Naive thymus-derived CD4-positive, alpha-beta T cell (primary cell): ENCODE measurements at places on chromosomes 16 and 17.

DNA sequence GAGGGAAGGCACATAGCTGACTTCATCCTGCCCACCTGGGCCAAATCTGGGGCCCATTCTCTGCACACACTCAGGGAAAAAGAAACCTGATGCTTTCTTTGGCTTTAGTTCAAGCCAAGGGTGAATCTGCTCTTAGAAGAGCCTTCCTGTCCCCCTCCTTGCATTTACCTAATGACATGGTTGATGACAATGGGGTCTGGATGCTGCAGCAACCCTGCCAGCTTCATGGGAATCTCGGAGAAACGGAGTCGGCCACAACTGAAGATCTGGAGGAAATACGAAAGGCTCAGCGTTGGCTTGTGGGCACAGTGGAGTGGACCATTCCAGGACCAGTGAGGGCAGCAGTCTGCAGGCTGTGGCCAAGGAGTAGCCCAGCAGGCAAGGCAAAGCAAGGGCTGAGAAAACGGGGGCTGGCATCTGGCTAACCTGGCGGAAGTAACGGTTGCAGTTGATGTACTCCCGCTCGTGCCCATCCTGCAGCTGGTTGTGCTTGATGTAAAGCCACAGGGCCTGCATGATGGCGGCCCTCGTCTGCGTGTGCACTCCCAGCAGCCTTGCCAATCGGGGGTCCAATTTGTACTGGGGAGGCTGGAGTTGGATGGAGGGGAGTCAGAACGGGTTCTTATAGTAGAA is 6.4 kb upstream of the FTSJ3 start:
- DNase-seq: no peak

- DNase-seq: no peak
Measured at GRCh38 chr17:40366861-40367518, 2.5 kb upstream of the GJD3 start.

DNA sequence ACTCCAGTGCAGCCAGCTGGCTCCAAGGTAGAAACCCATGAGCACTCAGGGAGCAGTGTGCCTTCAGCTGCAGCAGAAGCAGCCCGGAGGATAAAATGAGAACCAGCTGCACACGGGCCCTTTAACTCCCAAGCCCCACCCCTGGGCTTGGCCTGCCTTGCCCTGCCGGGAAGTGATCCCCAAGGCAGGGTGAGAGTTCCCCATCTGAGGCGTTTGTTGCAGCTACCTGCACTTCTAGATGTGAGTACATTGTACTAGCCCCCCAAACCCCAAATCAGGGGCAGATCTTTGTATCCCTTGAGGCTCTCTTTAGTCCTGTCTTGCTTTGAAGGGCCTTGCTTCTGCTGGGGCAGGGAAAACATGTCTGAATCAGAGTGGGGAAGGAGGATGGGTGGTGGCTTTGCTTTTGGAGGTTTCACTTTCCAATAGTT is at the start of gene MVP:
Gene MVP, plus strand, starts transcription at position 192 of the 431 bp plus-strand sequence. CDS start 10,088 bp downstream, outside the sequence.
- peak; percentile 33 for DNase-seq

- no peak for DNase-seq
Measured at GRCh38 chr16:87648236-87648635, 45.9 kb downstream of the JPH3 start.

- no peak for DNase-seq
Measured at GRCh38 chr17:4014148-4014927, 50.1 kb upstream of the ATP2A3 start.

DNA sequence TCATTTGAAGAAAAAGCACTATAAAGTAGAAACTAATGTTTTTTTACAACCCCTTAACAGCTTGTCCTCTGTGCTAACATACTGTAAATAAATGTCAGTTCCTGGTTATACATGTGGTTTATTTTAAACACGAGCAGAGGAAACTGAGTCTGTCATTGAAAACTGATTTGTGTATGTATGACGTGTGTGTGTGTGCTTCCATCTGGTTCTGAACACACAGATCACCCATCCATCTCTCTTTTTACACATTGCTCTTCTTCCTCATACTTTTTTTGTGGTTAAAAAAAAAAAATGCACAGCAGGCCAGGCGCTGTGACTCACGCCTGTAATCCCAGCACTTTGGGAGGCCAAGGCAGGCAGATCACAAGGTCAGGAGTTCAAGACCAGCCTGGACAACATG is 49.5 kb downstream of the ZNF423 start:
- no peak for DNase-seq

DNA sequence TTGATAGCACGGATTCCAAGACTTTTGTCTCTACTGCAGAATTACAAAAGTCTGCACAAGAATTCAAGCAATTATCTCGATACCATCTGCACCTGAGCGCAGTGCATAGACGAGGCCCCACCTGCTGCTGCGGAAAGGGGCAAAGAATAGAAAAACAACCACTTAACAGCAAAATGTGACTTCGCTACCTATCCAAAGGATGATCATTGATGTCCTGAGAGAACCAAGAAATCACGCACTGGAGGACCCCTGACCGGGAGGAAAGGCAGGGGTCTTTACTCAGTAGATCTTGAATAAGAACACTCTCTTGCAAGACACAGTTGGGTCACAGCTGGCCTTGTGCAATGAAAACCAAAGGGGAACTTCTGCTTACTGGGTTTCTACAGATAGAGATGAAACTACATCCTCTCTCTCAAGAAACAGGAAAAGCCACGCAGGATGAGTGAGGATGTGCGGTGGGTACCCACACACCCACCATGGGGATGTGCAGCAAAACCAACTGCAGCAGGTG is 147.4 kb upstream of the RPH3AL start:
- no peak for DNase-seq

- DNase-seq: no peak
Measured at GRCh38 chr16:80997139-80997798, 9.4 kb downstream of the CMC2 start.

DNA sequence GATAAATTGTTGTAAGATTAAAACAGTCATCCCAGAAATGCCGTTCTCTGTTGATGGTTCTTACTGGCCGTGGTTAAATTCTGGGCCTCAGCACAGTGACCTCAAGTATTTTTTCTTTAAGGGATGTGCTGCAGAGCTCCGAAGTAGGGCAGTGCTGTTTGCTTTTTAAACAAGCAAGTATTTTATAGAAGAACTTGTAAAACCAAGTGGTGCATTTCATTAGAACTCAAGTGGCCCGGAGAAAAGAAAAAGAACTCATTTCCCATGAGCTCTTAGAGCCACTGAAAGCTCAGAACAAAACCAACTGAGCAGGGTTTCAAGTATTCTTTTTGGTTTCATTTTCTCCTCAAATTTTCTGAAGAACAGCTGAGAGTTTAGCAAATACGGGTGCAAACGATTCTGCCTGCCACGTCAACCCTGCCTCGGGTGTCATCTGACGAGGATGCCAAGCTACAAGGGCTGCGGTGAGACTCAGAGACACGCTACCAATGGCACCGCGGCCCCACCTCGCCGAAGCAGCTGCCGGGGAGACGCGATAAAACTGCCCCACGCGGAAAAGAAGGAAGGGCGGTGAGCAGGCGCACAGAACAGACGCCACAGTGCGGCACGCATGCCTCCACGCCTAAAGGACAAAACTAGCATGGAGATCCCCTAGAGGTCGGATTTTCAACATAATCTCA is 6.3 kb downstream of the LMF1 start:
- peak; percentile 82 for DNase-seq

DNA sequence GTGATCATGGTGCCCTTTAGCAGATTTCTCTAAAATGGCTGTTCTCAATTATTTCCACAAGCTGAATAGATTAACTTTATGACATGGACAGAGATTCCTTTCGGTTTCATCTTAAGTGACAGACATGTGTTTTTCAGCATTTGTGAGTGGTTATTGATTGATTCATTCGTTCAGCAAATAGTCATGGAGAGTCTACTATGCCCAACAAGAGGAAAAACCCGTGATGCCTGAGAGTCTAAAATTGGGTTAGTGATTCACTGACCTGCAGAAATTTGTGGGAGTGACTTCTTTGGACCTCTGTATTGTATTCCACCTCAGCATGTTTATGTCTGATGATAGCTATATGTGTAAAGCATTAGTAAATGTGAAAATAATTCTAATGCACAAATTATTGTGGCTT is 28.0 kb upstream of the DUSP14 start:
- no peak for DNase-seq

- DNase-seq: peak; percentile 67
Measured at GRCh38 chr16:85898521-85899442, at the start of gene IRF8. Gene IRF8, plus strand, starts transcription at chr16:85899162. Its CDS starts 3,854 bp downstream, at chr16:85903016.

DNA sequence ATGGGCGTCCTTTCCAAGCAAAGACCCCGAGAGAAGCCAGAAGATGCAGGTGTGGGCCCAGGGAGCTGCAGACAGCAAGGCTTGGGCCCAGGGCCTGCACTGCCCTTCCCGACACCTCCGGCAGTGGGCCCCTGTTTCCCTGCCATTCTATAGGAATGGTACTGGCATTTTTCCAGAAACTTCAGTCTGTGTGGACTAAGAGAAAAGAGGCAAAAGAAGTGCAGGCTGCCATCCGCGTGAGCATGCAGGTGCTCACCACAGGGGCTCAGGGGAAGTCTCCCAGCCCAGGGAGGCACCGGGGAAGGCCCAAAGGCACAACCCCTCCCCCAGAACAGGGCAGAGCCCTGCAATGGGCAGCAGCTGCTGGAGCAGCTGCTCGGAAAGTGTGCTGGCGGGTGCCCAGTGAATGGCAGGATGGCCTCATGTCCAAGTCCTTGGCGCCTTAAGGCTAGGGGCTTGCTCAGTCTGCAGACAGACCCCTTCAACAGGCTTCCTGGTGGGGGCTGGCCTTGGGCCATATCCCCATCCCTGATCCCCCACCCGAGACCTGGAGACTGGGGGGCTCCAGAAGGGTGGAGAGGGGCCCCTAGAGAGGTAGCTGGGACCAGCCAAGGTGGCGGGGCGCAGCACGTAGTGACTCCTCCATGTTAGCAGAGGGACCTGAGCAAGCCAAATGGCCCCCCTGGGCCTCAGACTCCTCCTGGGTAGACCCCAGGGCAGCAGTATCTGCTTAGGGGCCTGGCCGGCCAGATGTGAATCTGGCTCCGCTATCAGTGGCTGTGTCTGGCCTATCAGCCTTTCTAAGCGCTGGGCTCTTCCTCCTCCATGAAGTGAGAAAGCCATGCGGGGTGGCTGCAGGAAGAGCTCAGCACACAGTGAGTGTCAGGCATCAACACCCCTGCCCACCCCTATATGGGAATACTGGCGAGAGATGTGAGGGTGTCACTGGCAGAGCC is 6.7 kb upstream of the TPPP3 start:
- DNase-seq: no peak

GRCh38 chr17:73564843-73565242 is 79.4 kb downstream of the SDK2 start:
- no peak for DNase-seq

DNA sequence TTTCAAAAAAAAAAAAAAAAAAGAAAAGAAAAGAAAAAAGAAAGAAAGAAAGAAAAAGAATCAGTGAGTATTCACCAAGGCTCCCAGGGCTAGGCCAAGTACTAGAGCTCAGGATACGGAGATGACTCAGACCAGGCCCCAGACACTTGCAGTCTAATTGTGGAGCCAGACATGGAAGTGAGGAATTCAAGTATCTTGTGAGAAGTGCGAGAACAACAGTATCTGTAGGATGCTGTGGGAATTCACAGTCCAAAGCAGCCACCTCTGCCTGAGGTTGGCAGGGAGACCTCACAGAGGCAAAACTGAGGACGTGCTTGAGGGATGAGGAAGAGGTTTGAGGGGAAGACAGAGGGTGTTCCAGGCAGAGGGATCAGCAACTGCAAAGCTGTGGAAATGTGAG is 14.0 kb upstream of the ALDOA start:
- DNase-seq: no peak

- no peak for DNase-seq
Measured at GRCh38 chr17:48575066-48575582, 3.0 kb downstream of the HOXB4 start.

GRCh38 chr17:4747847-4748246 is 8.1 kb upstream of the CXCL16 start:
- DNase-seq: peak; percentile 28
